ENCODE measurements at places on chromosomes 2 and 18. TPM values are rescaled to one million over a fixed set of nuclear protein-coding genes. Genes with fewer than 3 reads are reported as not detected.

GRCh38 chr18:34817636-34818035 lies 107.5 kb downstream of the DTNA start:
- DNase-seq, result no peak

GLI2 gene
- 2.2 TPM for total RNA-seq

- no peak for DNase-seq
Measured at GRCh38 chr2:37573451-37574388, 97.7 kb downstream of the CDC42EP3 start.

TOGARAM2 gene
- 1.4 TPM for total RNA-seq

DNA sequence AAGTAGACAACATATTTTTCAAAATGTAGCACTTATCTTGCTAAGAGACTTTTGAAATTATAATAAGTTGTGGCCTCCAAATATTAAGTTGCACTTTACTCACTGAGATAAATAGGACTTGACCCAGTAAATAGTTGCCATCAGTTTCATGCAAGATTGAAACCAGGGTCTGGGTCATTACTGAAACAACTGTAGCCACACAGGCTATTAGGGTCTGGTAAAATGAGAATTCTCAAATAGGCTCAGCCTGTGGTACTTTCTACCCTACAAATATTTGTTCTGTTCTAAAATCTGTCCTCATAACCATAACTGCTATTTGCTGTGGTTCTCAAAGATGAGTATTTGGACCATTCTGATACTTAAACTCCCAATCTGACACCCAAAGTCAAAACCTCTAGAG lies 115.4 kb upstream of the STK17B start:
- DNase-seq, result no peak

DNA sequence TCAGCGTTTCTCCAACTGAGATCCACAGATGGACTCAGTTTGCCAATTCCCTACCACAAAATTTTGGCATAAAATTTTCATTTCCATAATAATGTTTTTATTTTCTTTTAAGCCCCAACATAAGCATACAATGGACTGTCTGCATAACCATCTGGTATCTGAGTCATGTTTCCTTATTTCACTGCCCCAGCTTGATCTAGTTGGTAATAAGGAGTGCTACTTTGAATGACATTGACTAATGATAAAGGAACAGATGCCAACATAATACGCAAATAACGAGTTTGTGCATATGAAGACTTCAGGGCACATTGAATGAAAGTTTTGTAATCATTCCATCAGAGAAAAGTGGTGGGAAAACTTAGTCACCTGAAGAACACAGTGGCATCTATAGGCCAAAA lies 8.8 kb upstream of the MBD2 start:
- no peak for DNase-seq

SRBD1 gene
- 25.3 TPM for total RNA-seq

GRCh38 chr18:59610546-59611140 lies 86.6 kb downstream of the CCBE1 start:
- DNase-seq, result no peak

DNA sequence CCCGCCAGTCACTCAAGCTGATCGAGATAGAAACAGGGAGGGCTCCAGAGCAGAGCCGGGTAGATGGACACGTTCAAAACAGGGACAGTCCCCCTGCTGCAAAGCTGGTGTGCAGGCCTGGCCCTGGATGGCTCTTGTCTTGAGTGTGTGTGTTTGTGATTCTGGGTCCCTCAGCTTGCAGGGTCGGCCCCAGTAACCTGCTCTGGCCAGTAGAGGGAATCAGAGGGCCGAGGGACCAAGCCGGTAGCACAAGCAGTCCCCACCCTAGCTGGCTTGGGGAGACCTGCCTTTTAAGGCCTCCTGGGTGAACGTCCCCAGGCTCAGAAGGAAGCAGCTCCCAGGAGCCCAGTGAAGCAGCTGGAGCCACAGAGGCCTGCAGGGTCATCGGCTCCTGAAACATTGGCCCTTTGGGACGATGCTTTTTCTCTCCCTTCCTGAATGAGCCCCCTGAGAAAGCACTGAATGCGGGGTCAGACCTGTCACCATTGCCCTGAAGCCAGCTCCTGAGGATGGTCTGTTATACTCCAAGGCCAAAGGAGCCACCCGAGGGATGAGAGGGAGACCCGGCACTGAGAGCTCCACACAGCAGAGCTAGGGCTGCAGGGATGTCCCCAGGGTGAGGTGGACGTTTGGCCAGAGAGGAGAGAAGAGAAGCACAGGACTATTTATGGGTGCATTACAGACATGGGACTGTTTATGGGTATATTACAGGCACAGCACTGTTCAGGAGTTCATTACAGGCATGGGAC lies 15.4 kb upstream of the MLPH start:
- DNase-seq, result no peak

DNA sequence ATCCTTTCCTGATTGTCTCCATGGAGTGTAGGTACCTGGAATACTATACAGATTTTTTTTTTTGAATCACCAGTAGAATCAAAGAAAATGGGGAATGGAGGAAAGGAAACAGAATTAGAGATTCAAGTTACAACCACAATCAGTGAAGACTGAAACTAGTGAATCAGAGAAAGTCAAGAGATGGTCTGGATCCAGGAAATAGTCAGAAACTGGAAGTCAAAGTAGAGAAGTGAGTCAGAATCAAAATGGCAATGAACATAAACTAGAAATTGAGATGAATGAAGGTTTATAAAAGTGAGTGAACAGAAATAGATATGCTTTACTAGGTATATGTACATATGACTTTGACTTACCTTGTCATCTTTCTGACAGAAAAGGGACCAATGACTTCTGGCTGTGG lies 579.0 kb downstream of the PLCL1 start:
- DNase-seq, result no peak

DNA sequence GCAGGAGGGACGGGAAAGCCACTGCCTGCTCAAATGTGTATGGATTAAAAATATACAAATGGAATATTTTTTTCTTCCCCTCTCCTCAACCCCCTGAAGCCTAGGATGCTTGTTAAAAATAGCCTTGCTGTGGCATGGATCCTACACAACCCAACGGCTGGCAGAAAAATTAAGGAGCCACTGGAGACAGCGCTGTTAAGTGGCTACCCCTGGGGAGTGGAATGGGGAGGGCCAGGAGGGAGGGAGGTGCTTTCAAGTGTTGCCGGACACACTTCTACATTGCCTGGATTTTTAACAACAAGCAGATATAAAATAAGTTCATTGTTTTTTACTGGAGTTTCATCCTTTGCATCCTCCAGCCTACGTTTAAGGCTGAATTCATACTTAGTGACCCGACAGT lies 66.6 kb downstream of the ZBTB7C start:
- DNase-seq, result no peak

- peak; percentile 11 for DNase-seq
Measured at GRCh38 chr18:36718705-36719328, 110.0 kb downstream of the TPGS2 start.

DNA sequence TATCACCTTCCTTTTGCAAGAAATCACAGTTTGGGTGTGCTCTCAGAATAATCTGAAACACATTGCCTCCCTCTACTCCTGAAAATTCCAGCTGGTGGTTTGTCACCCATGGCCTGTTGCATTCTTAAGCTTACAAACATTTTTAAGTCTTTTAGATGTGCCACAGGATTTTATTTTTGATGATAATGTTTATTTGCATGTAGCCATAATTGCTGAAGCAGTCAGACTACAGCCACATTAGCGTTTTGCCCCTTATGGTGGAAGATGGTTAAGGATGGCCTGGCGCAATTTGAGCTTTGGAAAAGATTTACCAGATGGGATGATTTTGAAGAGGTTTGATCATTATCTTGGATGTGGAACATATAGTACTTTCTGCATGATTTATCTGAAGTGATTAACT lies 439.5 kb downstream of the MEIS1 start:
- DNase-seq, result no peak

GRCh38 chr2:233090879-233091278 lies 30.7 kb downstream of the INPP5D start:
- no peak for DNase-seq

DNA sequence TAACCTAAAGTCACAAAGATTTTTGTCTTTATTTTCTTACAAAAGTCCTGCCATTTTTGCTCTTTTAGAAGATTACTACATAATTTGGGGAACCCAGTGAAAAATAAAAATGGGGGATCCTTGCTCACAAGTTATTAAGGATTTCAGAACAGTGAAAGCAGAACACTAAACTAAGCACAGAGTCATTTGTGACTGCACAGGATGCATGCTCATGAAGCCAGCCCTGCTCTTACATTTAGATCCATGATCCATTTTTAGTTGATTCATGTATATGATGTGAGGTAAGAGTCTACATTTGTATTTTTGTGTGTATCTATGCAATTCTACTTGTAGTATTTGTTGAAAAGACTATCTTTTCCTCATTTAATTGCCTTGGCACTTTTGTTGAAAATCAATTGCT lies 21.8 kb downstream of the SP140L start:
- no peak for DNase-seq

GRCh38 chr2:126356631-126357030 lies 299.3 kb upstream of the GYPC start:
- DNase-seq, result no peak

DNA sequence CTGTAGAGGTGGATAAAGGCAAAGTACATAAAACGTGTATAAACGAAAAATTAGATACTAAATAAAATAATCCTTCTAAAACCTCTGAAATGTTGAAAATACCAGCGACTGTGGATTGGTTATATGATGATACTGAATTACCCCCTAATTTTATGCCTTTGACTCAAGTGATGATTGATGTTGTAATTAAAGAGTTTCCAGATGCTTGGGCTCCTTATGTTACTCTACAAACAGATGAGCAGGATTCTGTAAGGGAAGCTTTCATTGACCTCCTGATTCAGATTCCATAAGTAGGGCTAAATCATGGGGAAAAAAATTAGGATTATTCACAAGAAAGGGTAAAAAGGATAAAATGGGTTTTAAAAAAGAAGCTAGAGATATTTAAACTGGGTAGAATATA lies 418.2 kb upstream of the SLC39A10 start:
- DNase-seq, result no peak

DNA sequence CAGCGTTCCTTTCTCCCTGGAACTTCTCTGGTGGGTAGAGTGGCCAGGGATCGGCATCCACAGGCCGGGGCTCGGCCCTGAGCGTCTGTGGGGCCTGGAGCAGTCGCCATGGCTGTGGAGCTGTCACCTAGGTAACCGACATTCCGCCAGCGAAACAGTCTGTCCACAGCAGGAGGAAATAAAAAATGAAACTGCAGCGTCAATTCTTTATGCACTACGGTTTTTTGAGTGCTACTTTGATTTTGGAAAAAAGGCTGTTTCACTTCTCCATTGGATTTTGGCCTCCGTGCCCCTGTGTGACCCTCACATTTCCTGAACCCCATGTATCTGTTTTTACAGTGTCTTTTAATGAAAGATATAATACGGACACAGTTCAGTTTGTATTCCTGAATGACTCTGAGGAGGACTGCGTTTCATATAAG lies 163.4 kb downstream of the LDLRAD4 start:
- peak; percentile 78 for DNase-seq

GALNT1 gene
- 72.5 TPM for total RNA-seq

DNA sequence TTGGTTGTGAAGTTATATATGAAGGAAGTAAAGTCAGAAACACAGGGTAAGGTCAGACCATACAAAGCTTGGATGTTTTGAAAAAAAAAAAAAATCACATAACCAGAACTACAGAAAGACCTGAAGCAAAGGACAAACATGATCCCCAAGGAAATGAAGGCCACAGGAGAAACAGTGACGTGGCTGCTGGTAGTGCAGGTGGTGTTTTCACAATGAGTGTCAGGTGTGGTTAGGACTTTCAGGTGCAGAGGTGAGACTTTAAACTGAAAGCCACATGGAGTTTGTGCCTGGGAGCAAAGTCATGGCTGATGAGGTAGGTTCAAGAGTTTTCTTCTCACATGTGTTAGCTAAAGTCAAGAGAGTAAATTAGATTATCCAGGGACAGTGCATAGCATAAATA lies 270.7 kb downstream of the PIEZO2 start:
- no peak for DNase-seq

GALM gene
- total RNA-seq, result 15.4 TPM

TRABD2A gene
- 4.8 TPM for total RNA-seq

CNNM4 gene
- total RNA-seq, result 1.4 TPM

GRCh38 chr18:31585991-31586390 lies 5.7 kb upstream of the TTR start:
- no peak for DNase-seq

C1GALT1C1L gene
- total RNA-seq, result 1.2 TPM

DNA sequence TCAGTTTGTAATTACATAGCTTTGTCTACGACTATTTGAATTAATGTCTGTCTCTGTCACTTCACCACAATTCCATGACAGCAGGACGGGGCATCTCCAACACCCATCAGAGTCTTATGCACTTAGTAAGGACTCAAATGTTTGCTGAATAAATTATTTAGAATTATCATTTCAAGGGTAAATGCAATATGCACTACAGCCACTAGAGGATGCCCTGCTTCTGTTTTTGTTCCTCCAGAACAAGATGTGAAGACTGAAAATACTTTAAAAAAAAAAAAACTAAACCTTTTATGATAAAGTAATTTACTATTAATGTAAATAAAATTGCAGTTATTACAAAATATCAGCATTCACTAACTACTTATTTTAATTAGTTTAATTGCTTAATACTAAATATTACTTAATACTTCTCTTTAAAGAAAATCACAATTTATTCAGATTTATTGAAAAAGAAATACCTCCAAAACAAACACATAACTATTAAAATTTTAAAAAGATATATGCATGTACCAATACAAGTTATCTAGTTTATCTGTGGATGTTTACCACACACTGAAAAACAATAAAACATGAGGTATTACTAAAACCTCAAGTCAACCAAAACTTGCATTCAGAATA lies 3.2 kb downstream of the PIGN start:
- DNase-seq, result peak; percentile 68

DNA sequence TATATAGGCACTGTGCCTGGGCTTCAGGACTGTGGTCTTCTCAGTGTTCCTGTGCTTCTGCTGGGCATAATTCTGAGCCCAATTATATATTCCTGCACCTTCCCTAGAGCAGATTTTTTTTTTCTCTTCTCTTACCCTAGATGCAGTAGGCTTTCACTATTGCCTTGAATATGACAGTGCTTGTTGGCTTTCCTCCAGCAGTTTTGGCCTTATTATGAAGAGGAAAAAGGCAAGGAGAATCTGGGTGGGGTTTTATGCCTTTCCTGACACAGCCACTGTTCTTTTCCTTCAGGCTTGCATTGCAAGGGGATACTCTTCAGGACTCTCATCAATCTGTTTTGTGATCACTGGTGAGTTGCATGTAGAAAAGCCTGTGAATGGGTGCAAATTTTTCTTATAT lies 221.9 kb upstream of the CELF4 start:
- DNase-seq, result no peak

All from umbilical cord (tissue), 2 donors.